ENCODE measurements at places on chromosomes 6 and 20.

- no peak for DNase-seq
Measured at GRCh38 chr6:79011940-79012339, 66.1 kb downstream of the PHIP start.

GRCh38 chr6:35425284-35425683, 26.9 kb upstream of the FANCE start:
- DNase-seq, result no peak

DNA sequence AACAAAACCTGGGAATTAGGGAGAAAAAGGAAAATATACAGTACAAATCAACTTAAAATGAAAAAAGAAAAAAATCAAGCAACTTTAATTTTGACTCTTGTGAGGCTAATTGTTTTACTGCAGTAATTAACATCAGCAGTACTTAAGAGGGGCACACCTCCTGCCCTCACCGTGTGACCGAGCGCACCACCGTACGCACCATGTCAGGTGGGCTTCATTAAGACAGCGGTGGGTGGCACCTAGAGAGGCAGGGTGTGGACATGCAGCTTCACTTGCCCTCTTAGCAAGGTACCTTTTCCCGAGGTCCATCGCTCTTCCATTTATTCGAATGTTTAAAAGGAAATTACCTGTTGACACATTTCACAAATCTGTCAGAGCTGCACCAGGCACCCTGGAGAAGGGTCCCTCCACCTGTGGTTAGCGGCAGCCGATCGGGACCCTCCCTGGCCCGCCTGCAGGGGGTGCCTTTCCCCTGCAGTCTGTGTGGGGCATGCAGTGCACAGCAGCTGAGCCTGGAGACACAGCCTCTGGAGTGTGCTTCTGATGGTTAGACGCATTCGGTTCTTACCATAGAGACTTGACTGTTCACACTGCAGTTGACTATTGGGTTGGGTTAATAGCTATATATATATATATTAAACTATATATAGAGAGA, 184.1 kb downstream of the TMEM242 start:
- no peak for DNase-seq

- DNase-seq, result no peak
Measured at GRCh38 chr6:141989706-141989959, 143.1 kb upstream of the GJE1 start.

GRCh38 chr6:112576423-112576822, 229.3 kb downstream of the RFPL4B start:
- no peak for DNase-seq

- no peak for DNase-seq
Measured at GRCh38 chr20:37042986-37043972, 52.5 kb downstream of the RBL1 start.

DNA sequence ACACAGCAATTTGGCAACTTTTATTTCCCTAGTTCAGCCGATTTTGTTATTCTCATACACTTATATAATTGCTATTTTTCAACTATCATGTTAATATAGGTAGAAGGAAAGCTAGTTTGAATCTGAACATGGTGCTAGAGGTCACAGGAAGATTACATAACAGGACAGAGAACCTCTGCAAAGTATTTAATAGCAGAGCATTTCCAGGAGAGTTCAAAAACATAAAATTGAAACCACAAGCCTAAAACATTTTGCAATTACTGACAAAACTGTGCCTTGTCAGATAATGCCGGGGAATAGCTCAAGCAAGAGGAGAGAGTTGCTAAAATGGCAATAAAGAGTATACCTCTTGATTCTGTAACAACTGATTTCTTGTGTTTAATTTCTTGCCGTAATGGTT, 70.8 kb downstream of the TFAP2B start:
- no peak for DNase-seq

DNA sequence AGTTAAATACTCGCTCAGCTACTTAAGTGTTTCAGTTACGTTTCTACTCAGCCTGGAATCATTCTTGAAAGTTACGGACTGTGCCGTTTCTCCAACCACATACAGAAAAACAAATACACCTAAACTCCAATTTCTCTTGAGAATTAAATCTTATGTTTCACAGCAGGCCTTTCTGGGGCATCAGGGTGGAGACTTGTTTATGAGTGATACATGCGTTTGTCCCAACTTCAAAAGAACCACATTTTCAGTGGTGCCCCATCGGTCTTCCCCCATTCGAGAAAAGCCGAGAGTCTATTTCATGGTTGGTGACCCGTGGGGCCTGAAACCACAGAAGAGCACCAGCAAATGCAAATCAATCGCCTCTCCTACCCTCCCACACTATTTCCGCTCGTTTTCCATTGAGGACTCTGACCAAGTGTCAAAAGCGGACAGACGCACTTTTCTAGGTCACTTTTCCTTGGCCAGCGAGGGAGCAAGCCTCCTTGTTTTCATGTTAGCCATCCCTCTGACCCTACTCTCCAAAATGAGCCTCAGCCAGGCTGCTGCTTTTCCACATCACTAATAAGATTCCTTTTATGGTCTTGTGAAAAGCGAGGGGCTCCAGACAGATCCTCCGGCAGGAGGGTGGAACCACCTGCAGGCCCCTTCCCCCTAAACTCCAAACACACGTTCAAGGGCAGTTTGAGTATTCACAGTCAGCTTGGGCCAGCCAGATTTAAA, 3.1 kb downstream of the JAG1 start:
- DNase-seq, result no peak

GRCh38 chr6:88982720-88983119, 19.3 kb upstream of the RNGTT start:
- no peak for DNase-seq

DNA sequence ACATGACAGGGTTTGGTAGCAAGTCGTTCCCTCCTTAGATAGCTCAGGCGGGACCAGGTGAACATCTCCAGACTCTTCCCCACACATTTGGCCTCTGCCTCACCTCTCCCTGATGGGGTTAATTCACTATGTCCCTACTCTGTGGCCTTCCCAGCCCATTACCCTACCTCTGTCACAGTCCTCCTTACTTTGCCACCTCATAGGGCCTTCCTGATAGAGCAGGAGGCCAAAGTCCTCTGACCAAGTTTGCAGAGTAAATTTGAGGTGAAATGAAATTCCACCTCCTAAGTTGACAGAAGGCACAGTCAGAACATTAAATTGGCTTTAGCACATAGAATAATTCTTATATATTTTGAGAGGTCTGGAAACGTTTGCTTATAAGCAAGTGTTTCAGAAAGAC, 53.1 kb upstream of the ARMC2 start:
- DNase-seq, result no peak

GRCh38 chr6:166402582-166403277, 20.0 kb upstream of the MPC1 start:
- no peak for DNase-seq

- no peak for DNase-seq
Measured at GRCh38 chr6:51004380-51004779, 185.7 kb downstream of the TFAP2B start.

DNA sequence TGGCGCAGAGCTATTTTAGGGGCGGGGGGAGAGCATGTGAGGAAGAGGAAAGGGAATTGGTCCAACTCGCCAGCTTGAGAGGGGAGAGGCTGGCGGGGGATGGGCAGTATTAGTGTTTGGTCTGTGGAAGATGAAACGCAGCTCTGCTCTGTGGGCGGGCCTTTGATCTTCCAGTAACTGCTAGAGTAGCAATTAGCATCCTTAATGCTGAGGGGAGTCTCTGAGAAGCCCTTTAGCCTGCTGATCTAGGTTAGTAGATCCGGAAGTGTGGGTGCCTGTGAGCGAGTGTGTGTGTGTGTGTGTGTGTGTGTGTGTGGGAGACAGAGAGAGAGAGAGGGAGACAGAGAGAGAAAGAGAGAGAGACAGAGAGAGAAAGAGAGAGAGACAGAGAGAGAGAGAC, 117.2 kb upstream of the BACH2 start:
- DNase-seq, result no peak

DNA sequence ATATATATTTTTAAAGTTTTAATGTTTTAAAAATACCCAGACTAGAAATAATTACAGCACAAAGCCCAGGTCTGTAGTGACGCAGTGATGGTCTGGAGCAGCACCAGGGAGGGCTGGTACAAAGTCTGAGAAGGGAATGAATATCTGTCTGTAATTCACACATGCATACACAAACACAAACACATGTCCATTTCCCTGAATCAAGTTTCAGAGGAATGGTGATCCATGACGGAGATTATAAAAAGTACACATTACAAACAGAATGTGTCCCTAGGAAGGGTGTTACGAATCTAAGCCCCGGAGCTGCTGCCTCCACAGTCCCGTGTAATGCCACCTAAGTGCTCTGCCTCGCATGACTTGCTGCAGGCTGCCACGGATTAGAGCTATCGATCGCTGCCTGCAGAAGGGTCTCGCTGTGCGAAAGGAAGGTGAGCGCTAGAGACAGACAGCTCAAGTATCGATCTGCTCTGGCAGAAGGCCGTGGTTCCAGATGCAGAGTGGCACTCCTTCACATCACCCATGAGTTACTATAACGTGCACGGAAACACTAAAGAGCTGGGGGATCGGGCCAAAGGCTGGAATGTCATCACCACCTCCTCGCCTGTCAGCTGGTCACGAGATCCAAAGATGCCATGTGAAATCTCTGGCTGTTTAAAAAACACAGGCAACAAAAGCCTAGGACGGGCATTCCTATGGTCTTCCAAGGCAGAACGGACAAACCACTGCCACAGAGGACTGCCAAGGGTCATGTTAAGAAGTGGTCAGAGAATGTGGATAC, 87.1 kb downstream of the INSM1 start:
- no peak for DNase-seq

- DNase-seq, result no peak
Measured at GRCh38 chr6:11324453-11325015, 92.1 kb upstream of the NEDD9 start.

DNA sequence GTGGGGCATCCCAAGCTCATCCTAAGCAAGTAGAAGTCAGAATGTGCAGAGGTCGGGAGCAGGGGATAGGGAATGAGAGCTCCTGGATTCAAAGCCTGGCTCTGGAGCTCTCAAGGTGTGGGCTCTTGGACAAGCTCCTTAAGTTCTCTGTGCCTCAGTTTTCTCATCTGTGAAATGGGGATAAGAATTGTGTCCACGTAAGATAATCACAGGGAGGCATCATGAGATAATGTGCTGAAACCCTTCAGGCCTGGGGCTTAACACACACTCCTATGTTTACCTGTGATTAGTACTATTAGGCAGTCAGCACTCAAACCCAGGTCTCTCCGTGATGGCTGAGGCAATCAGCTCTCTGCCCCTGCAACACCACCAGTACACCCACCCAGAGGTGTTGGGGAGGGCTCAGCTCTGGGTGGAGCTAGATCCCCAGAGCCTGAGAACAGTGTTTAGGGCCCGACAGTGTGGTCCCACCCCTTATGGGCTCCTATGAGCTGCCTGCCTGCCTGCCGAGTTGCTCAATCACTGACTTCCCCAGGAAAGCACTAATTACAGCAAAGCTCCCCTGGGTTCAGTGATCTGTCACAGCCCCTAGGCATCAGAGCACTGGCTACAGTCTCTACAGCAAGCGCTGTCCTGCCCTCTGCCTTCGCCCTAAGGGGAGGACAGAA, 6.3 kb upstream of the SIRPA start:
- DNase-seq, result no peak

- DNase-seq, result no peak
Measured at GRCh38 chr6:6008089-6008647, 1.4 kb upstream of the NRN1 start.

DNA sequence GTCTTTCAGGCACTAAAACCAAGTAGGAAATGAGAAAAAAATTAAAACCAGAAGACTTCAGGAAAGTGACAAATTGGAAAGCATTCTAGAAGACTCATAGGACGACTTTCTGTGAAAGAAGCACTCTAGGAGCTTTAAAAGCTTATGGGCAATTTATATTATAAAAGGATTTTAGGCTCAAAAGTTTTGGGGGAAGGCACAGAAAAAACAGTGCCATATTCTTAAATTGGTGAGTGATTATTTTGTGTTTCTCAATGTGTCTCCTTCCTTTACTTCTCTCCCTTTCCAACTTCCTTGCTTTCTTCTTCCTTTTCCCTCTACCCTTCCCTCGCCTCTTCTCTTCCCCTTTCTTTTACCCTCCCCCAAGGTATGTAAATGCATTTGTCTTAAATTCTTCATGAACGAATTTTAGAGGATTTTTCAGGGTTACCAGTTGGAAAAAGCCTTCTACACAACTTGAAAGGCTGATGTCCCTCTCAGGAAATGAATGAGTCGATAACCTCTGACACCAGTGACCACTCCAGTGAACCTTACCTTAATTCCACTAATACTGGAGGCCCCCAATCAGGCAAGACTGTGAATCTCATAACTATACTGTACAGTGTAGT, 2.6 kb upstream of the LIN28B start:
- DNase-seq, result no peak

GRCh38 chr6:14984519-14984853, 261.4 kb upstream of the JARID2 start:
- DNase-seq, result no peak

GRCh38 chr6:21831521-21832291, 238.2 kb downstream of the SOX4 start:
- no peak for DNase-seq

DNA sequence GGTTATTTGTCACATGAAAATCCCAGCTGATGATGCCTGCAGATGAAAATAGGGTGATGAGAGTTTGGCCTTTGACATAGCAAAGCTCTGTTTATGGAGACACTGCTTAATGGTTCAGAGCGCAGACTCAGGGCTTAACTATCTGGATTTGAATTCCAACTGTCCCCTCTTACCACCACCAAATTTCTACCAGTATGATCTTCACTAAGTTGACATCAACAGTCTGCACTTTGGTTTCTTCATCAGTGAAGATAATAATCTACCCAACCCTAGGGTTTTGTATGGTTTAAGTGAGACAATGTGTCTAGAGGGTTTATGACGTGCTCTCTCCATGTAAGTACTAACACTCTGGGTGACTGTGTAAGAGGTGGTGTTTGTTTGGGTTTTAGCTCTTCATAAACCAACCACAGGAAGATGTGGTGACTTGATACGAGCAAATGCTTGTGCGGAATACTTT, 151.4 kb upstream of the TNFAIP3 start:
- no peak for DNase-seq

DNA sequence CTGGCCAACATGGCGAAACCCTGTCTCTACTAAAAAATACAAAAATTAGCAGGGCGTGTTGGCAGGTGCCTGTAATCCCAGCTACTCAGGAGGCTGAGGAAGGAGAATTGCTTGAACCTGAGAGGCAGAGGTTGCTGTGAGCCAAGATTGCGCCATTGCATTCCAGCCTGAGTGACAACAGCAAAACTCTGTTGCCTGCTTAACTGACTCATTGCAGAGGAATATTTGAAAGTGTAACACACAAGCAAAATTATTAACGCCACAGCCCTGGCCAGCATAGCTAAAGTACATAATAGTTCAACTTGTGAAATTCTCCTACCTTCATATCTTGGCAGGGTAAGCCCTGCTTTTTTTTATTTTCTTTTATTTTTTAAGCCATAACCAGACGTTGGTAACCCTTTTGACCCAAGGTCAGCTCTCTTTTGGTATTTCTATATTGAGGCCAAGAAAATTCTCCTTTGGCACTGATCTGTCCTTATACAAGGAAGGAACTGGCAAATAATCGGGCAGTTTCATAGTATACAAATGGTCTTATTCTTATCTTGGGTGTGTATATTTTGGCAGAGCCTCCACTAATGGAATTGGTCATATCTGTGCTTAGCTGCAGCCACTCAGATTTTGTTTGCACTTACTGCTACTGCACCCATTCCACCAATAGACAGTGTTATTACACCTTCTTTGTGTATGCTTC, 4.0 kb upstream of the ADGRF5 start:
- no peak for DNase-seq

GRCh38 chr6:105192707-105193465, 13.1 kb upstream of the POPDC3 start:
- no peak for DNase-seq

Measured in anterior cingulate cortex (tissue), 58 donors.